ENCODE measurements at places on chromosomes 11 and 22.

DNA sequence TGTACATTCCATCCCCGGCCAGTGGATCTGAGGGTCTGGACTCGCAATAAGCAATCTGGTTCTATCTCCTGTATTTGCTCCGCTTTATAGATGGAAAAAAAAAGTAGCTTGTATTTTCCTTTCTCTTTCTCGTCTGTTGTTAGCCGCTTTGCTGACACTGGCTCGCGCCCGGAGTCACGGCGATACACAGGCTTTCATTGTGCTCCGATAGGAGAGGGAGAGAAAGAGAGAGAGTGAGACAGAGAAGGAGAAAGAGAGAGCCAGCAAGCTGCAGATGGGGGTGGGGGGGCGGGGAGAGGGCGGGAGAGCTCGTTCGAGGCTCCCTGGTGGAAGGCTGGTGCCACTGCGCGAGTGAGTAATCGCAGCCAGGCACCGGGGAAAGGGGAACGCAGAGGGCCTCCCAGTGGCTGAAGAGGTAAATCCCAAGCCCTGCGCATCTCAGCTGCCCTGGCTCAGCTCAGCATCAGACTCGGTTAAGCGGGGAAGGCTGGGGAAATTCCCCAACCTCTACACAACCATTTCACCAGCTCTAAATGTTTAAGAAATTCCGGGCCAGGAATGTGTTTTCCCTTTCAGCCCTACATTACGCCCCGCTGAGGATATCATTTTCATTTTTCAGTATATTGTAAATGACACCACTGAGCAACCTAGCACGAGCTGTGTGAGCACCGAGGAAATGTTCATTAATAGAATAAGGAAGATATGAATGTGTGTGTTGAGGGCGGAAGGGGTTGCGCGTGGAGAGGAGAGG lies at the start of gene MAML2:
Gene MAML2, minus strand, starts transcription at position 235 of the 751 bp plus-strand sequence. CDS start 1,300 bp downstream, outside the sequence.
- DNase-seq, result peak; percentile 75

GRCh38 chr11:67373648-67374570 lies 511 bp upstream of the CLCF1 start:
- no peak for DNase-seq

DNA sequence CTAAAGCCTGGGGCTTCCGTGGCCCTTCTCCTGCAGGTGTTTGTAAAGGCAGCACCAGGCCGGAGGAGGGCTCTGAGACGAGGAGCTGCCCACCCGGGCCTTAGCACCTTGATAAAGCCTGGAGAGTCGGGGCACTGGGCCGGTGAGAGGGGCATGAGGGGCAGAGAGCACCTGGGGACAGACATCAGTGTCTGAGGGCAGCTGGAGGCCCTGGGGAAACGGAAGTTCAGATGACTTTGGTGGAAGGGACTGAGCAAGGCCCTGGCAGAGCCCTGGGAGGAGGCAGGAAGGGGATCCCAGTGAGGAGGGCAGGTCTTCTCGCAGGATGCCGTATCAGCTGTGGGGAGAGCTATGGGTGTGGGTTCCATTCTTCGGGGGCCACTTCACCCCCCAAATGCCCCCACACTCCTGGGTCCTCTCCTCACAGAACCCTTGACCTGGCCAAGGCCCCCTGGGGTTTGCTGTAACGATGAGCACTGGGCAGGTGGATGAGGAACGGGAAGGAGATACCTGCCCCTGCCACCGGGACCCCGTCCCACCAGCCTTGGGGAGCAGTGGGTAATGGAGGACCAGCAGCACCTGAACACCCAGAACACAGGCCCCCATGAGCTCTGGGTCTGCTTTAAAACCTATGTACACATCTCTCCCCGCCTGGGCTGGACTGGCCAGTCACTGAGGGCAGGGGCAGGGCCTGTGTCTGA lies 7.4 kb downstream of the C1QTNF6 start:
- no peak for DNase-seq

GRCh38 chr22:42937164-42937843 lies 77.6 kb downstream of the PACSIN2 start:
- peak; percentile 8 for DNase-seq

GRCh38 chr11:56176318-56176717 lies at the start of gene OR5J2:
OR5J2 (plus strand) TSS chr11:56176618; CDS start chr11:56176618, 0 bp downstream.
- no peak for DNase-seq

DNA sequence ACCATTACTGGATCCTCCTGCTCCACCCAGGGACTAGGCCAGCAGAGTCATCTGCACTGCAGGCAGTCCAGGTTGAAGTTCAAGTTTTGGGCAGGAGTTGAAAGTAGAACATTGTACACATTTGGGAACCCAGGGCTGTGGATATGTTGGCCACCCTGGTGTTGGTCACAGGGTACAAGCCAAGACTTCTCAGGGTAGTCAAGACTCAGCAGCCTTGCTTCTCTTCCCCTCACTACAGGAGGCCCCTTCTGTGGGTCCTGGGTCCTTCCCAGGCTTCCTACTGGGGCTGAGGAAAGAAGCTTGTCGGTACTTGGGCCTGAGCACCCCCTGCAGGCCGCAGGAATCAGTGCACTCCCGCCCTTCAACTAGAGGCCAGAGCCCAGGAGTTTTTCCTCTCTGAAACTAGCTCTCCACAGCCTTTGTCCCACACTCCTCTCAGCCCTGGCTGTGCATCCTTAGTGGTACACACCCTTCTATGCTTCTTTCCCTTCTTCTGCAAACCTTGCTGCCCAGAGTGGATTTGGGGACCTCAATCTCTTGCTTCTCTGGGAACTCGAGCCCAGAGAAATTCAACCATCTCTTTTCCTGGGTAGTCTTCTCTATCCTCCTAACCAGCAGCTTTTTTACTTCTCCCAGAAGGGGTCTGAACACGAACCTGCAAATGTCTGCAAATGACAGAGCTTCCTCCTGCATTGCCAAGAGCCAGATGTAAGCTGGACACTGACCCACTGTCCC lies 2.6 kb upstream of the HPX start:
- DNase-seq, result no peak

- no peak for DNase-seq
Measured at GRCh38 chr11:113487622-113488021, 12.4 kb upstream of the DRD2 start.

GRCh38 chr22:33697640-33698039 lies 222.6 kb downstream of the LARGE1 start:
- DNase-seq, result no peak

GRCh38 chr22:32854351-32854804 lies 52.9 kb downstream of the TIMP3 start:
- no peak for DNase-seq

- no peak for DNase-seq
Measured at GRCh38 chr22:43150731-43151206, 590 bp upstream of the TSPO start.

GRCh38 chr11:29657709-29658108 lies 359.1 kb downstream of the KCNA4 start:
- no peak for DNase-seq

DNA sequence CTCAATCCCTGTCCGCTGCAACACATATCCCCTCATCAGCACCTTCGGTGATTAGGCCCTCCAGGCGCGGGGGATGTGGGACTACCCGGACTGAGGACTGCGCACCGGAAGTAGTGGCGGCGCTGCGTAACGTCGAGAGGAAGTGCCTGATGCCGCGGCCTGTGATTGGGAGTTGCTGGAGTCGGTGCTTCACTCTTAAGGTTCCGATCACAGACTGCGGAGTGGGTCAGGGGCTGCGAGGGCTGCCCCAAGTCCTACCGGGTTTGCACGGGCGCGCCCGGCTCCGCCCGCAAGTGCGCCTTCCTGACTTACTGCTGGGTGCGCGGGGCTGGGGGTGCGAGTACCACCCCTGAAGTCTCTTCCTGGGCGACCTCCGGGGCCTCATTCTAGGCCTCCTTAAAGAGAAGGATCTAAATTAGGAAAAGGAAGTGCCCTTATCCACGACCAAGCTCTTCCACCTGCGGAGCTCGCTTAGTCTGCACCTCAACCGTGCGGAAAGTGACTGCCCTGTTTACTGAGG lies at the start of gene ALKBH3:
Gene ALKBH3, plus strand, starts transcription at position 192 of the 520 bp plus-strand sequence. CDS start 1,822 bp downstream, outside the sequence.
- DNase-seq, result peak; percentile 85

DNA sequence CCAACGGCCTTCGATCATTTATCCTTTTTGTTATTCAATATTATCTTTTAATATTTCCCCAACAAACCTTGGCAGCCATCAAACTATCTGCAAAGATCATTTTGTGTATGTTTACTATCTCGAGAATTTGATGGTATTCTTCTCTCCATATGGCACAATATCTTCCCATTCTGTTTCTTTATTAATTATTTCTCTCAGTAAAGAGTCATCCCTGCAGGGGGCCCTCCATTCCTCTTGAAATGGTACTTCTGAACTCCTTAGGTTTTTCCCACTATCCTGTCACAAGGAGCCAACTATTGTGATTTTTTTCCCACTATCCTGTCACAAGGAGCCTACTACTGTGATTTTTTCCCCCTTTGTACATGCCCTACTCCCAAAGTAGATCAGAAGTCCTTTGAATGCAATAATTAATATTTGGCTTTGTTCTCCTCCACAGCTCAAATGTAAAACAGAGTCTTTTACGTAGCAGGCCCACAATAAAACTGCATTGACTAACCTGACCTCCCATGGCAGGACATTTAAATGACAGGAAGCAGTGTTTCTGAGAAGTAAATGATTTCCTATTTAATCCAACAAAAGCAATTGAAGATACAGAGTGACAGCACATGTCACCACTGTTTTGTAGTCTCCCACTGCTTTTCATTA lies 43.3 kb downstream of the PDGFD start:
- no peak for DNase-seq

- DNase-seq, result no peak
Measured at GRCh38 chr11:113722221-113722620, 16.1 kb upstream of the TMPRSS5 start.

DNA sequence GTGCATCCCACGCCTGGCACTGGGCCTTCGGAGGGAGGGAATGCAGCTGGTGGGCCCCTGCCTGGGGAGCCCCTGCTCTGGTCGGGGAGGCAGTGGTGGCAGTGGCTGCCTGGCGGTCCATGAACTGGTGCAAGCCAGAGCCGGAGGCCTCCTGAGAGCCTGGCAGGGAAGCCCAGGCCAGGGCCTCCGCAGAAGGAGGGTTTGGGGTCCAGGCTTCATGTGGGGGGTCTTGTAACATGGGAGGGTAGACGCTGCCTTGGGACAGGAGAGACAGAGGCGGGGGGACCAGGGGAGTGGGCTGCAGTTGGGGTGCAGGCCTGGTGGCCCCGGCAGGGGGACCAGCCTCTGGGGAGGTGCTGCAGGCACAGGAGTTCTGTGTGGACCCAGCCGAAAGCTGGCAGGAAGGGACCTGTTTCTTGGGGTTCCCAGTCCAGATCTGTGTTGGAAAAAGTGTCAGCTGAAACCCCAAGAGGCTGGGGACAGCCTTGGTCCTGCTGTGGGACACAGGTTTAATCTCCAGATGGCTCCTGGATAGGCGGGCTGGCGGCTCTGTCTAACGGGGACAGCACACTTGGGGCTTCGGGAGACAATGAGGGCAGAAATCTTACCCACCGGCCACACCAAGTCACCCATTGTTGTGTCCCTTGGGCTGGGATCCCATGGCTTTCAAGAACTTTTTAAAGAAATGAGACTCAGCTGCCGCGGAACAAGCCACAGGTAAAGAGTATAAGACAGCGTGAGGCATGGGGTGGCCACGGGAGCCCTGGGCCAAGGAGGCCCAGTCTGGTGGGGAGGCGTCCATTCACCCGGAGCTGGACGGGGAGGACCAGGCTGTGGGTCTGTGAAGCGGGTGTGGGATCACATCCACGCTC lies 73.5 kb downstream of the KCNQ1 start:
- DNase-seq, result no peak

- no peak for DNase-seq
Measured at GRCh38 chr22:45210991-45211390, 29.7 kb downstream of the KIAA0930 start.

GRCh38 chr22:20242393-20243175 lies 25.5 kb downstream of the RTN4R start:
- DNase-seq, result no peak

- no peak for DNase-seq
Measured at GRCh38 chr22:46739094-46739870, 1.2 kb upstream of the CERK start.

DNA sequence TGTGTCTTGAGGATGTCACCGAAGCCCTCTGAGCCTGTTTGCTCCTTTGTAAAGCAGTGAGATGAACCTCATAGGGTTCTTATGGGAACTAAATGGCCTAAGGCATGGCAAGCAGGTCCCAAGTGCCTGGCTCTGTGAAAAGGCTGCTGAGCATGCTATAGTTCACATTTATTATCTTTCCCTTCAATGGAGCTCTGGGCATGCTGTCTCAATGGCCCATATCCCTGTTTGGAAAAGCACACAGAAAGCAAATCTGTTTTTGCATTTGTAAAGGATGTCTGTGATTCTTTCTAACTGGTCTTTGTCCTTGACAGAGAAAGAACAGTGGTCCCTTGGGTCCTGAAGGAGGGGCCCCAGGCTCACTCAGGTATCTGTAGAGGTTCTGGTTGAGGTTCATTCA lies 26.4 kb downstream of the RTCB start:
- no peak for DNase-seq

- no peak for DNase-seq
Measured at GRCh38 chr22:27709919-27710675, 91.5 kb downstream of the MN1 start.

DNA sequence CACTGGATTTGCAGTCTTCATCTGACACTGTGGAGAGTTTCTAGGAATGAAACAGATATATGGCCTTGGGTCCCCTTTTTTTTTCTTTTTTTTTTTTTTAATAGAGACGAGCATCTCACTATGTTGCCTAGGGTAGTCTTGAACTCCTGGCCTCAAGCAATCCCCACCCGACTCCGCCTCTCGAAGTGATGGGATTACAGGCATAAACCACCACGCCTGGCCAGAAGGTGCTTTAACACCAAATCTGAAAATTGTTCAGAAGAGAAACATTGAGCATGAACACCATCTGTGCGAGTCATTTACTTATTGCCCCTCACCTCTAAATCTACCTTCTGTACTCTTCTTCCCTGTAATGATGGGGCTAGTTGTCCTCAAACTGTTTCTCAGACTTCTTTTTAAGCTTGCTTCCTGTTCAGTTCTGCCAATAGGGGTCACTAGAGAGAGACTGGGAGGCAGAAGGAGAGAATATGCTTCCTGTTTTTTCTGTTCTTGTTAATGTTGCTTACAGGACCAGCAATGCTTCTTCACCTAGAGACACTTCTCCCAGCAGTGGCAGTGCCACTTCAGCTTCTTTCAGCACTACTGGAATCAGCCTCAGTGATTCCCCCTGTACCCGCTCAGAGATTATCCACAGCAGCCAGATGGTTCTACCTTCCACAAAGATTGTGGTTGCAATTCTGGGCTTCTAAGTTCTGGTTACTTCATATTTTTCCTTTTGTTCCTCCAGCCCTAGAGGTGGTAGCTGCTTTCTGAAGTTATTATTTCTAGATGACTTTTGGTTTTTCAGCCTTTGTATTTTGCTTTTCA lies 20.8 kb upstream of the ZBED5 start:
- no peak for DNase-seq

DNA sequence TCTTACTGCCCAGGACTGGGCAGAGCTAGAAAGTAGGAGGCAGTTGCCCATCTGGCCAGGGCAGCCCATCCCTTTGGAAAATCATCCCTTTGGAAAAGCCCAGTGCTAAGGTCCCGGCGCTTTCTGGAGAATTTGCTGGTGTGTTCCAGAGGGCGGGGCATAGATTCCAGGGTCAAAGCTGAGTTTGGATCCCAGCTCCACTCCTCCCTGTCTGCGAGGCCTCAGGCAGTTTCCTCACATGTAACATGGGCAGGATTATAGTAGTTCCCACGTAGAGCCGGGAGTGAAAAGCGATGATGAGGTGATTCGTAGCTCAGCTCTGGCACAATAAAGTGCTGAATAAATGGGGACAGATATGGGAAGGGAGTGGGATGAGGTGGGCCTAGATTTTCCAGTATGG lies 31.4 kb upstream of the LRRC10B start:
- DNase-seq, result no peak
